ENCODE measurements at places on chromosomes 1 and 21.

DNA sequence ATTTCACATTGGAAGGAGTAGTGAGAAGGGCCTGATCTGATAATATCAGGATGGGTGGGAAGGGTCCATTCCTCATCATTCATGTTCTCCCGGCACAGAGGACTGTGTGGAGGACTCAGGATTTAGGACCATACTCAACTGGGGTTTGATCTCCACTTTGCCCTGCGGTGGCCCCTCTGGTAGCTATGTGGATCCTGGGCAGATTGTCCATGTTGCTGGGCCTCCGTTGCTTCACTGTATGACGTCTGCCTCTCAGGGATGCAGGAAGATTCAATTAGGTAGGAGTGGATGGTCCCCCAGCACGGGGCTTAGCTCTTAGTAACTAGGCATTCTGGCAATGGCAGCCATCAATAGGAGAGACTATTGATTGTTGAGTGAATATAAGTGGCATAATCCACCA is 2.3 kb downstream of the ETS2 start:
- no peak for DNase-seq

DNA sequence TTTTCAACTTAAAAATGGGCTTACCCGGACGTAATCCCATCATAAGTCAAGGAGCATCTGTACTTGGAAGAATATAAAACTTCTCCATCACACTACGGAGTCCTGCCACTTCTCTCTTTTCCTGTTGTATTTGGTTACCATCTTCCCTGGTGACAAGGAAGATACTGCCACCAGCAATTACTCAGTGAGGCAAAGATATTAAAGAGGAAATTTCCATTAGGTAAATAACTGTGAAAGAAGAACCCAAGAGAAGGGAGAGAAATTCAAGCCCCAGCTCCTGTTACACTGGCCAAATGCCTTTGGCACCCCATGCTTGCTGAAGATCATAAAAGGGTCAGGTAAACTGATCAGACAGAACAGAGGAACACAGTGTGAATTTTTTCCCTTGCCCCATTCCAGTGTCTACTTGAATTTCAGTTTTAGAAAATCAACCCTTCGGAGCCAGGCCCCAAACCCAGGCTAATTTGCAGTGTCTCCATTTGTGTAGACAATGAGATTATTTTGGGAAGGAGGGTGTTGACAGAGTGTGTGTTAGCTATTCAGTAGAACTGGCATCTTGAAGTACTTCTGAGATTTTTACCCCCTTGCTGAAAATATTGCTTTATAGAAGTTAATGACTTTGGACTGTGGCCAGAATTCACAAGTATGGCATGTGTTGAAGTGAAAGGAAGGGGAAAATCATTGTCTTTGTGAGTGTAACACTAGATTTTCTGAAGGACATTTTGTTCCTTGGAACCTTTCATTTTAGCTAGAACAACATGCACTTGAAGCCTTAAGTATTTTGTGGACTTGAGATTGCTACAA is 167.1 kb downstream of the DHRS3 start:
- no peak for DNase-seq

GRCh38 chr1:114299331-114299975 is 145.8 kb upstream of the SYT6 start:
- no peak for DNase-seq

- no peak for DNase-seq
Measured at GRCh38 chr1:234212764-234213657, 160.2 kb upstream of the COA6 start.

- no peak for DNase-seq
Measured at GRCh38 chr1:193569096-193569982, 382.9 kb upstream of the B3GALT2 start.

DNA sequence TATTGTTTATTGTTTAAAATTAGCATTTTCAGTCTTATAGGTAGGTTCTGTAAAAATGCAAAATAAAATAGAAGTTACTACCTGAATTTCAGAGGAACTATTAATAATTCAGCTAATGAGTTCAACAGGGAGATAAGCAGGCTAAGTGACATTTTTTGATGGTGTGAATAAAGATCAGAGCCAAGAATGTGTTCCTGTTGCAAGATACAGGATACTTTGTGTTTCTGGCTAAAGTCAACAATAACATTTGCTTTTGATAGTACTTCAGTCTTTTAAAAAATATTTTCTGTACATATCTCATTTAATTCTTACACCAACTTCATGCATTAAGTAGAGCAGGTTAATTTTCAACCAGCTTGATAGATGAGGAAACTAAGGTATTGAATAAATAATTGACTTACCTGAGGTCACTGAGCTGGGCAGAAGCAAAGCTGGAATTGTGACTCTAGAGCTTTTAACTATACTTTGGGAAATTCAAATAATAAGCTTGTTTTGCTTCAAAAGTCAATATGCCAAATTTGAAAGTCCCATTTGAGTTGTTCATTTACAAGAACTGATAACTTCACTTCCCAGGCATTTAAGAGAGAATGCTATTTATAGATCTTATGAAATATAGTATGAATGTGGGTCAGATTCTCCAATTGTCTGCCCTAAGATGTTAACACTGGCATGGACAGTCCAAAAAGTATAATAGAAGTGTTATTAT is 6.0 kb downstream of the GORAB start:
- no peak for DNase-seq

GRCh38 chr1:70979313-70979712 is 68.3 kb downstream of the PTGER3 start:
- DNase-seq: no peak

DNA sequence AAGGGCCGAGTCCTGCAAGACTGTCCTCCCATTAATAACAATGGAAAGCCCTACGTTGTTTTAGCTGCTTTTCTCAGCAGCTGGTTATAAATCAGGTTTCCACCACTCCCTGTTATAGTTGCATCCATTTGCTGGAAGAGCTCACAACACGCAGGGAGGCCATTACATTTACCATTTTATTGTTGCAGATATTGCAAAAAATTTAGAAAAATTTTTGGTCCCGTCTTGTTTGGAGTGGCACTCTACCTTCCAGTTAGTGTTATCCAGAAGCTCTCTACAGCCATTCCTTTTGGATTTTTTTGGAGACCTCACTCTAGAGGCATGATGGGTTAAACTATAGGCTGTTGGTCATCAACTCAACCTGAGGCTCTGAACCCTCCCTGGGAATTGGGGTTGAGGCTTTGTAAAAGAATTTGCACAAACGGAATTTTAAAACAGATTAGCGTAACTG is 1532.1 kb upstream of the TPTE start:
- no peak for DNase-seq

DNA sequence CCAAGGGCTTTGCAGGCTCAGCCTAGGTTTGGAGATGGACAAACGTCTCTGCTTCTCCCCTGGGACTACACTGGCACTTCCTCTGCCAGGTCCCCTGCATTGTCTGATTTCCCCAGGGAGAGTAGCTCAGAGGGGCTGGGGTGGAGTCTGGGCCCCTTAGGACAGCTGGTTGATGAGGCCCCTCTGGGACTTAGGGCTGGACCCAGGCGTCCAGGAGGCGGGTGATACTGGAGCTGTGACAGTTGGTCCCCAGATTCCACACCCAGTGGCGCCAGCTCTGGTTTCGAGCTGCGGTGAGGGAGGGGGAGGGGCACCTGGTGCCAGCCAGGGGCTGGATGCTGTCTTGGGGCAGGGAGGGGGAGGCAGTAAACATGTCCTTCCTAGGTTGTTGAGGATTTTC is 7.4 kb upstream of the MEX3A start:
- no peak for DNase-seq

DNA sequence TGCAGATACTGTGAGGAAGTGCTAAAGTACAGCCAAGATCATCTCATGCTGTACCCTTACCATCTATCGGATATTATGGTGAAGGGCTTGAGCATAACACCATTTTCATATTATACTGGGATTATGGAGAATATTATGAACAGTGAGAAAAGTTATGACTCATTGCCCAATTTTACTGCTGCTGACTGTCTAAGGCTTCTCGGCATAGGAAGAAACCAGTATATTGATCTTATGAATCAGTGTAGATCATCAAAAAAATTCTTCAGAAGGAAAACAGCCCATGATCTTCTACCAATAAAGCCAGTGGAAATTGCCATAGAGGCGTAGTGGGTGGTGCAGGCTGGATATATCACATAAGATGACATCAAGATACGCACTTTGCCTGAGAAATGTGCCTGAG is 47.7 kb downstream of the PPIAL4G start:
- DNase-seq: no peak

DNA sequence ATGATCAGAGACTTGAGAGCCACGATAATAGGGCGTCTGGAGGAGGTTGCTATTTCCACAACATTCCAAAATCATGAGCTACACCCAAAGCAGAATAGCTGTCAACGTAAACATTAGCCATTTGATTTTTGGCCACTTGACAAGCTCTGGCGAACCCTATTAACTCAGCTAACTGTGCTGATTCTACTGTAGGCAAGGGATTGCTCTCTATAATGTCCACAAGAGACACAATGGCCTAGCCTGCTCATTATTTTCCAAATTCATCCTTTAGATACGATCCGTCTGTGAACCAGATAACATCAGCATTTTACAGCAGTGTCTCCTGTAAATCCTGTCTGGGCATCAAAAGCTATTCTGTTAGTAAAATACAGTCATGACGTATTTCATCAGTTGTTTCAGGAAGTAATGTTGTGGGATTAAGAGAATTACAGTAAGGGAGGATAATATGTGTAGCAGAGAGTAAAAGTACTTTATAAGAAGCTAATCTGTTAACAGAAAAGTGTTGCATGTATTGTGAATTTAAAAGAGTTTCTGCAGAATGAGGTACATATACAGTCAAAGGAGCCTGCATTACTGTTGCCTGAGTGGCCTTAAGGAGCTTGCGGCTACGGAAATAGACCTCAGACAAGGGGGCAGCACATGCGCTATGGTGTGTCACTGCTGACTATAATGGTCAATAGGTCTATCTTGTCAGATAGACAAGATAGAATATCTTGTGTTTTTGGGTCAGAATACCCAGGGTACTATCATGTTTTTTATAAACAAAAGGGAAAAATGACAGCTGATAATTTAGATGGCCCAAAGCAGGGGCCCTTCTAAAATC is 44.9 kb upstream of the TINAGL1 start:
- no peak for DNase-seq

GRCh38 chr1:235843461-235843961 is 23.2 kb downstream of the LYST start:
- DNase-seq: no peak

DNA sequence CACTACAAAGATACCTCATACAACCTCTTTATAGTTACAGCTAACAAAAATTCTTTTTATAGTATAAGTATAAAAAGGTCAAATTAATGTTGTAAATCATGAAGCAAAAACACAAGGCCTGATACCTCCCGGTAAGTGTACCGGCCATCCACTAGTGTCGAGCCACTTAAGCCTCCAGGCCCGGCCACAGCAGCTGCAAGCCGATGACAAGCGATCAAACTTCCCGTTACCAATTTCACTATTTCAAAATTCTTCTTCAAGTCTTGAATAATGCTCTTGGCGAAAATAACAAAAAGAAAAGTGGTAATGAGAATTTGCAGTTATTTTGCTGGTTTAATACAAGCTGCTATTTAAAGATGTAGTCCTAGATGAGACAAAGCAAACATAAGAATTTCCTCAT is 67.6 kb downstream of the USP24 start:
- no peak for DNase-seq

DNA sequence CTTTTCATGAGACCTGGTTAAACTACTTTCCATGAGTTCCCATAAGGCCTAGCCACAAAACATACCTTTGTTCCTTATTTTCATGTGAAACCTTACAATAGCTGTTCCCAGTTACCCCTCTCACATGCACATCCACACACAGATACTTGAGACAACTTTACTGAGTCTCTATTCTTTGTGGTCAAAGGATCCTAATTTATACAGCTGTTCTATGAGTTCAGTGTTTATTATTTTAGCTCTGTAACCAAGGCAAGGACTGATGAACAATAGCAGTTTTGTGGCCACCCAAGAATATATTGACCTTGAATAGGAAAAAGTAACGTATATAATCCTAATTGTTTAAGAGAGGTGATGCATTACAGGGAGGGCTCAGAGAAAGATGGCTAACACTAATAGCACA is 160.5 kb upstream of the CACYBP start:
- DNase-seq: no peak

DNA sequence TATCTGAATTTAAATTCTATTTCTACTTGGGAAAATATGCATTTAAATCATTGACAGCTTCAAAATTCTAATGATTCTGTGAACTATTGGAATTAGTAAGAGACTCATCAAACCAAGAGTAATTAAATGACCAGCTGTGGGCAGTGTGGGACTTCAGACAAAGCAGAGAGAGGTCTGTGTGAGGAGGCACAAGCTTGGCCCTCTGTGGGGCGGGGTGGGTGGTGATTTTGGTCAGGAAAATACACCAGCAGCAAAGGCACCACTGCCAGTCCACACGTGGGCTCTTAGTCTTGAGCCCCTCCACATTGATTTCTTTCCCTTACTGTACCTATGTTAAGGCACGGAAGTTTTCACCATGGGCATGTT is 39.2 kb upstream of the RAB4A start:
- no peak for DNase-seq

- no peak for DNase-seq
Measured at GRCh38 chr1:39789571-39790110, 976 bp upstream of the BMP8B start.

DNA sequence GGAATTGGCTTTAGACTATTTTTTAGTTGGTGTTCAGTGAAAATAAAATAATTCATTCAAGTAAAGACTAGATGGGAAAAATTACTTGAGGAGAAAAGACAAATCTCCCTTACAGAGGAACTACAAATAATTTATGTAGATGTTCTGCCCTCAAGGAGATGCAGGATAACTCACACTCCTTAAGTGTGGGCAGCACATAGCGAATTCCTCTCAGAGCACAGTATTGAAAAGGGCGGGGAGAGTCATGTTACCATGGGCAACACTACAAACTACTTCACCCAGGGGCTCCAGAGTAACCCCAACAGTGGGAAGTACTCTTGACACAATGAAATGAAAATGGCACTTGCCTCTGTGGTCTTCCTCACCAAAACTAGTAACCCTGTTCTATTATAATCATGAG is 20.6 kb upstream of the LAMC2 start:
- no peak for DNase-seq

DNA sequence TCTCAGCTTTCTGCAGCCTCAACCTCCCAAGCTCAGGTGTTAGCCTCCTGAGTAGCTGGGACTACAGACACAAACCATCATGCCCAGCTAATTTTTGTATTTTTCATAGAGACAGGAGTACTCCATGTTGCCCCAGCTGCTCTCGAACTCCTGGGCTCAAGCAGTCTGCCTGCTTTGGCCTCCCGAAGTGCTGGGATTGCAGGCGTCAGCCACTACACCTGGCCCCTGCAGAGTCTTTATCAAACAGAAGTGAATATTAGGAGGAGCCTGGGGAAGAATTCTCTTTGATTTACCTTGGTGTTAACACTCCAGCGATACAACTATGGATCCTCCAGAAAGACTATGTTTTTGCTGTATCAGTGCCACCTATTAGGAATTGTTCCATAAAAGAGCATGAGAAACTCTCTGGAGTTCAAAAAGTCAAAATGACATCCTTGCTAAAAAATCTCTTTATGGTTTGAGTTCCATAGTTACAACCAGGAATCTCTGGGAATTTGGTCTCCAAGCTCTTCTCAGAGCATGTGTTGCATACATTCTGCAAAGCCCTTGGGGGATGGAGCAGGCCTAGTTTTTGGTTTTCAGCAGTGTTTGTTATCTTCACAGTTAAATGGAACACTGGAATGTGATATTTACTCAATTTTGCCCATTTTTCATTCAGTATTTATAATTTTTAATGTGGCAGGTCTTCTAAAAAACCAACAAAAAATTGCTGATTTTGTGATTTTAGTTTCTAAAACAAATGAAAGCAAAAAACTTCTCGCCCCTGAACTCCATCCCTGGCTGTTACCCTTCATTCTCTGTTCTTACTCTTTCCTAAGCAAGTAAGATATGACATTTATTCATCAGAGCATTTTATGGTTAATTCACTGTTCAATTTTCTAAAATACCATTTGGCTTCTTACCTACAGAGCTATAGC is 77.3 kb downstream of the OLFML2B start:
- no peak for DNase-seq
